CD4-positive, alpha-beta memory T cell (primary cell): ENCODE measurements at places on chromosomes 2 and 18.

- DNase-seq: no peak
Measured at GRCh38 chr2:20597860-20598183, 53.1 kb downstream of the HS1BP3 start.

- DNase-seq: no peak
Measured at GRCh38 chr2:152062125-152063091, 36.4 kb downstream of the CACNB4 start.

- DNase-seq: peak; percentile 39
Measured at GRCh38 chr2:180124273-180125139, 117.4 kb upstream of the CWC22 start.

DNA sequence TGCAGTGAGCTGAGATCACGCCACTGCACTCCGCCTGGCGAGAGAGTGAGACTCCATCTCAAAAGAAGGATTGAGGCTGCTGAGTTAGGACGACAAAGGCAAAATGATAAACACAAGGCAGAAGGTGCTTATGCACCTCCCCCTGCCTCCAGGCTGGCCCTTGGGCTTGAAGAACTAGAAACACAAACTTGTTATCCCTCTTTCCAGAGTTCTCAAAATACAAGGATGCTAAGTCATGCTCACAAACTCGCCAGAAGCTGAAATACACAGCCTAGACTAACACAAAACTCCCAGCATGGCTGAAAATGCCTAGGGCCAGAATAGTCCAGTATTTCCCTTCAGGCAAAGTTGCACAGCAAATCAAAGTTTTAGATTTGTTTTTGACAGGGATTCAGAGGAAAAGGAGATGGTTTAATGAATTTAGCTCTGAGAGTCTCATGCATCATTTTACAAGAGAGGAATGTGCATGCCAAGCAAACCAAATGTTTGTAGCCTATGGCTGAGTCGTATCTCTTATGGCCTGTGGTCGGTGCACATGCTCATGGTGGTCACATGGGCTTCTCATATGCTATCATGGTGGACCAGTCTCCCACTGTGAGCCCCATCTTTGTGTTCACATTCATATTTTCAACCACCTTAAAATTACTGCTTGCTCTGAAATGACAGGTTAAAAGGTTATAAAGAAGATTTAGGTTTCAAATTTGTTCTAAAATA, 16.2 kb upstream of the MREG start:
- no peak for DNase-seq

DNA sequence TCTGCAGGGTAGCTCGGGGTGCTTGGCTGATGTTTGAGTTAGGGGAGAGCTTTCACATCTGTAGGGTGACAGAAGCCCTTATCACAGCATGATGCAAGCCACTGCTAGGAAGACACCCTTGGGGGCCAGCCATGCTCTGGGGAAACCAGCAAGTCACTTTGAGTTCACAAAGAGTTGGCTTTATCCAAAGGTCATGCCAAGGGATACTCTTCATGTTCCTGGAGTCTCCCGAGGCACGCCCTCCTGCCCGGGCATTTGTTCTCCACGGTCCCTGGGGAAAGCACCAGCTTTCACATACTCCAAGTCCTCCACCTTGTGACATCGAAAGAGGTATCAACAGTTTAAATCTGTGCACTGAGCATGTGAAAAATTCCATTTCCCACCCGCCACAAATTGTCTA, 227.7 kb downstream of the VAPA start:
- DNase-seq: no peak
